ENCODE measurements at places on chromosomes 4 and X.

- DNase-seq: no peak
Observed at GRCh38 chrX:34848281-34848680, 94.3 kb upstream of the FAM47B start.

GRCh38 chr4:164946810-164947209 is 30.6 kb downstream of the TRIM61 start:
- DNase-seq: no peak

GRCh38 chr4:7829652-7830580 is 109.7 kb downstream of the AFAP1 start:
- DNase-seq: no peak

GRCh38 chrX:40403757-40404156 is 177.0 kb upstream of the ATP6AP2 start:
- no peak for DNase-seq

GRCh38 chr4:81648576-81649275 is 177.0 kb upstream of the RASGEF1B start:
- DNase-seq: no peak

DNA sequence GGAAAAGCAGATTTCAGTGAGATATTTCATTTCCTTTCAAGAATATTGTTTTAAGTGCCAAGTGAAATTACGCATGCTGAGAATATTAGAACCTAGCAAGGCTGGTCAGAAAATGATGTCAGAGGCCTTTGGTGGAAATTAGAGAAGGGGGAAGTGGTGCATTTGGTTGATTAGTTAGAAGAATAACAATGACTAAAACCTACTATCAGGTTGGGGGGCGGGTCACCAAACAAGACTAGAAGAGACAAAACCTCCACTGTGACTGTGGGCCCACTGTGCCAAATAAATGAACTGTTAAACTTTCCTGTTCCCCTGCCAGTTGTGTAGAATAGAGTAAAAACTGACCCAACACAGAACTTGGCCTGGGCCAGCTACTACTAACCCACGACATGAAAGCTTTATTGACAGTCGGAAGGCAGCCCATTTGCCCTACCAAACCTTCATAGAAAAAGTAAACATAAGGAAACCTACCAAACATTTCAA is 2.9 kb downstream of the RAPGEF2 start:
- DNase-seq: no peak
